Right ventricle myocardium inferior (tissue), 1 donor: ENCODE measurements at places on chromosomes 2 and 18.

GRCh38 chr18:9091066-9091476 lies 11.4 kb upstream of the NDUFV2 start:
- DNase-seq: no peak

- no peak for DNase-seq
These were observed 65.2 kb downstream of the RNF152 start for GRCh38 chr18:61827591-61827990.

DNA sequence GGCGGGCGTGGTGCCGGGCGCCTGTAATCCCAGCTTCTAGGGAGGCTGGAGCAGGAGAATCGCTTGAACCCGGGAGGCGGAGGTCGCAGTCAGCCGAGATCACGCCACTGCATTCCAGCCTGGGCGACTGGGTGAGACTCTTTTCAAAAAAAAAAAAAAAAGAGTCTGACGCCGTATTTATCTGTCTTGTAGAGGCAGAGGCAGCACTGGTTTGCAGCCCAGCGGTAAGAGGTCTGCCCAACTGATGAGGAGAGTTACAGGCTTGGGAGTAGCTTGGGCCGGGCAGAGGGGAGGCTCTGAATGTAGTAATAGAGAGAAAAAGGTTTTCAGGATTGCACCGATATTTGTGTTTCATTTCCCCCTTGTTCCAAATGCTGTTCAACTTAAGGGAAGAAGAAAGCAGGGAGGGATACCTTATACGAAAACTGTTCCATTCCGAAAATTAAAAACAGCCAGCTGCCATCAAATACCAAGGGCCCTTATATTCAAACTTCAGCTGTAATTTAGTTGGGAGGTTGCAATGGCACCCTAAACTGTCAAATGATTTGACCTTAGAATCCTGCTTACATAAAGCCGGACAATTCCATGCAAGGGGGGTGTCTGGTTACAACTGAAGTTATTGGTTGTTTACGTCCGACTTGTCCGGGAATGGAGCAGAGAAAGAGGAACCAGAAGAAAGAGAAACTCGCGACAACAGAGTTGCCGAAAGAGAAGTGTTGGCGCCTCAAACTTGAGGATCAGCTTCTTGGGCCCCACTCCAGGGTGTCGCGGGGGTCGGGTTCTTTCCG lies 9.2 kb upstream of the SP9 start:
- DNase-seq: no peak

DNA sequence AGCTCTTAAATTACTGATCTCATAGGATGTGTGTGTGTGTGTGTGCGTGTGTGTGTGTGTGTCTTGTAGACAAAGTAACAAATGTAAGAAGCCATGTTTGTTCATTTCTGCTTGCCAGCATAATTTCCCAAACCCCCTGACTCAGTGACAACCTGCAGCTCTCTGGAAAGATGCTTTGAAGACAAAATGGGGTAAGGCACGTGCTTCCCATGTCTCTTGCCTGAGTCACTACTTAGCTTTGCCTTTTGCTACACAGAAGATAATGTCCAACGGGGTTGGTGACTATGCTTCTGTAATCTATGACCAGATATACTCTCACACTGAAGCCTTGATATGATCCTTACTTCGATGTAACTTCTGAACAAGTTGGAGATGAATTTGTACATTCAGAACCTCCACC lies 332.0 kb downstream of the SLC4A3 start:
- no peak for DNase-seq

DNA sequence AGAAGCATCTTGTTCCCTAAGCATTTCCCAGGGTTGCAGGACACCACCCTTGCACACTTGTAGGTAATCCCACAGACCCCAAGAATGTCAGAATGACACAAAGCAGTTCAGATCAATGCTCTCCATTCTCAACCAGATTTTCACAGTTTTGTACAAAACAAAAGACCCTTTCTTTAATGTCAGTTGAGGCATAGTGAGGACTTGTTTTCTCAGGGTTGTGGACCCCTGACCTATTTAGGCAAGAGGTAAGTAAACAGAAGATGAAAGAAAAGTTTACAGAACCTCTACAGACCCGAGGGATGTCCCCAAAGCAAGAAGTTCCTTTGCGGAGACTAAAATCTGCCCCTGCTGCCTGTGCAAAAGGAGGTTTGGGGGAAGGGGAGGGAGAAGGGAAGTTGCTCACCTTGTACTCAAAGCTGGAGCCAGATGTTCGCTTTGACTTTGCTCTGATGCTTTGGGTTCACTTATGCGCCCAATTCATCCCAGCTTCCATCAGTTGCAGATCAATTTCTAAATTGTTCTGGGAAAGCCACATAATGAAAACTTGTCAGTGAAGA lies 635.4 kb downstream of the EPHA4 start:
- DNase-seq: no peak

GRCh38 chr2:212998626-212999359 lies 152.6 kb downstream of the IKZF2 start:
- DNase-seq: no peak

DNA sequence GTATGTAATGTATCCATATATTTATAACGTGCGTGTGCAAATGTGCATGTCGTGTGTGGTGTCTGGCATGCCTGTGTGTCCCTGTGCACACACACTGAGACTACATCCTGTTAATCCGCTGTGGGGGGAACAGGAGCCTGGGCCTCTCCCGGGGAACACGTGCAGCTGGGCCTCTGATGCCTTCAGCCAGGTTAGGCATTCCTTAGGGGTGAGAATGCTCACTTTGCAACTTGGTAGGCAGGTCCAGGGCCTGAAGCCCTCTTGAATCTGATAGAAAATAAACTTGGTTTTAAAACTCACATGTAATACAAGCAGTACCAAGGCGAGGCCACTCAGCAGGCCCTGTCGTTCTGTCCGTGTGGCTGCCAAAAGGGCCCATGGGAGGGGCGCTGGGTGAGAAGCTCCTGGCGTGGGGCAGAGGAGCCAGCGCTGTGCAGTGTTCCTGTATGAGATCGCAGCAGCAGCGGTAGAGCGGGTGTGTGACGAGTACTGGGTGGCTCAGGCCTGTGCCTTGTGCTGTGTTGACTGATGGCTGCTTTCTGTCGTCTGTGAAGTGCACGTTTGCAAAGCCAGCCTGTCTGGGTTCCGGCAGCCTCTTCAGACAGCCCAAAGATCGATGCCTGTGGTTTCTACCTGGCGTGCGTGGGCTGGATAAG lies 16.2 kb downstream of the SALL3 start:
- DNase-seq: no peak

DNA sequence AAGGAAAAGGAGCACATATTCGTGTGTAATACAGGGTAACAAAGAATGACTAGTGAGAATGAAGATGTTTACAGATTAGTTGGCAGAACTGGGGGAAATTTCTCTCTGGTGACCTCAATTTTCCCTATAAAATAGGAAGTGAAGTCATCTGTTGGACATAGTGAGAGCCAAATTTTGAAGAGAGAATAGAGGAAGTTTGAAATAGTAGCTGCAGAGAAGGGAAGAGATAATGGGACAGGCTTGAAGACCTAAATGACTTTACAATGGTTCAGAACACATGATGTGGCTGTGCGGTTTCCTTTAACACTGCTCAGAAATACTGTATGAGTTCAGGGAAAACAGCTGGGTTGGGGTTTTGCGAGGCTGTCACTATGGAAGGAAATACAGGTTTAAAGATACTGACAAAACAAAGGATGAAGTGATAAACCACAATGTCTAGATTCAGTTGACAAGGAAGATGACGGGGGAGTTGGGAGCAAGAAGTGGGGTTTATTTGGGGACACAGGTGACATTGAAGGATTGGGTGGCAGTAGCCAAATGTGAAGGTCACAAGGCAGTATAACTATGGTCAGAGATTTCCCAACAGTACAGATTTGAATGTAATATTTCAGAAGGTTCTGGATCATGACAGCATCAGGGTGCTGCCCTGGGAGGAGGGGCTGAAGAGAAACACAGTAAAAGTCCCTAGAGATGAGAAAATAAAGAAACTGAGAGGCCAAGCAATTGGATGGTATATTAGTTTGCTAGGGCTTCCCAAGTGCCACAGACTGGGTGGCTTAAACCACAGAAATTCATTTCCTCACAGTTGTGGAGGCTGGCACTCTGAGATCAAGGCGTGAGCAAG lies 82.6 kb upstream of the TANK start:
- DNase-seq: no peak

DNA sequence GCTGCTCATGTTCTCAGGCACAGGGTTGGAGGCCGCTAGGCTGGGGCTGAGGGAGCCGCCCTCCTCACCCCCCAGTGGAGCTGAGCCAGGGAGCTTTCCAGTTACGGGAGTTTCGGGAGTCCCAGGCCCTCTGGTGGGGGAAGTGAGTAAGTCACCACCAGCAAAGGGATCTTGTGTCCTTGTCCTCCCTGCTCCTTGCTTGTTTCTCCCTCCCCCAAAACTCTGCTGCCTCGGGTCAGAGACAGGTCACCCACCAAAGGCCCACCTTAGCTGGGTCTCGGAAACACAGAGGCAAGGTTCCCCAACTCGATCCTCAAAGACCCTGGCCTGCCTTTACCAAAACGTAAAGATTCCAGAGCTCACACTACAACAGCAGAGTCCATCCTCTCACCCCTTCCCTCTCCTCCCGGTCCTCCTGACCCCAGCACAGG lies 60.5 kb upstream of the POMC start:
- DNase-seq: peak; percentile 73

GRCh38 chr2:190980630-190981209 lies 33.3 kb downstream of the STAT1 start:
- DNase-seq: no peak

DNA sequence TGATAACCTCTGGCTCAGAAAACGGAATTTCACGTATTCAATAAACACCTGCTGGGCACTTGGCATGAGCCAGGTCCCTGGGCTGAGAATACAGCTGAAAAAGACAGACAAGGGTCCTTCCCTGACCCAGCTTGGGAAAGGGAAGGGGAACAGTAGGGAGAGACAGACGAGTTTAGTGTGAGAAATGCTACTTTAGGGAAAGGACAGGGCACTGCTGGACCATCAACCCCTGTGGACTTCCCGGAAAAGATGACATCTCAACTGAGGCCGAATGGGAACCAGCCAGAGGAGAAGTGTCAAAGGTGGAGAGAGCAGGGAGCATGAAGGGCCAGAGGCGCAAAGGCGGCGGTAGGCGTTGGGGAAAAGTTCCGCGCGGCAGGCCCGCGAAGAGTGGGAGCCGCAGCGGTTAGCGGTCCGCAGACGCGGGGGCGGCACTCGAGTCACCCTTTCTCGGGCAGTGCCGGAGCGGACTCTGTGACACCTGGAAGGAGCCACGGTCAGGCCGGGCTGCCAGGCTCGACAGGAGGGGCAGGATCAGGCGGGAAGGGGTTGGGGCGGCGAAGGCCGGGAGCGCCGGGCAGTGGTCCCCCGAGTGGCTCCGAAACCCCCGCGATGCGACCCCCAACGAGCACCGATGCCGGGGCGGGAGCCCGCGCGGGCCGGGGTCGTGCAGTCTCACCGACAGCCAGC lies 519 bp downstream of the TEX261 start:
- no peak for DNase-seq

- DNase-seq: no peak
These were observed 62.6 kb upstream of the PSMD14 start for GRCh38 chr2:161245671-161246070.

GRCh38 chr2:107525406-107525805 lies 301.3 kb upstream of the RGPD4 start:
- DNase-seq: no peak

GRCh38 chr2:71070294-71071093 lies 2.0 kb downstream of the NAGK start:
- no peak for DNase-seq

DNA sequence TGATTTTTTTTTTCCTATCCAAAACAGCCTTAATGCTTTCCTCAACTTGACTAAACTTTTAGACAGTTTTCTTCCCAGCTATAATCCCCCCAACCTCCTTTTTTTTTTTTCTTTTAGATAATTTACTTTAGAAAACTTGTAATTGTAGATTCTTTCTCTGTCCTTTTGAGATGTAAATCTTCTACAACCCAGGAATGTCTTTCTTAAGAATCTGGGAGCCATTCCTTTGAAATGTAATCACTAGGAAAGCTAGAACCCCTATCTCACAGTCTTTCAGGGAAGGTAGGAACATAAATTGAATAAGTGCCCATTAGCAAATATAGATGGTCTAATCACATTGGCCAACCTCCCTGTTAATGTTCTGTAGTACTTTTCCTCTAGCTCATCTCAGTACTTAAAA lies 285.4 kb downstream of the NUP35 start:
- no peak for DNase-seq

- DNase-seq: no peak
These were observed 4.0 kb upstream of the LYG2 start for GRCh38 chr2:99259465-99259864.

DNA sequence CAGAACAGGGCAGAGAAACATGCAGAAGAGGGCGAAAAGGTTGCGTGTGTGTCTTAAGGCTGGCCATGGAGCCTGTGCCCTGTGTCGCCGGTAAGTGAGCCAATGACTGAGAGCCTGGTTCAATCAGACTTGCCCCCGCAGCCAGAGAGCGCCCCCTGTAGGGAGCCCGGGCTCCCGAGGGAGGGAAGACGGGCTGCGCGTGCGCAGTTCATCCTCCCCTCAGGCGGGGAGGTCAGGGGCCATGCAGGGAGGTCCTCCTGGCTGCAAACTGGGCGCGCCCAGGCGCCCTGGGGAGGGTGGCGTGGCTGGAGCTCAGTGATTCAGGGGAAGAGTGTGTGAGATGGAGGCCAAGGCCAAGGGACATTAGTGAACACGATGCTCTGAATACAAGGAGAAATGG lies 276.6 kb downstream of the PHLPP1 start:
- DNase-seq: peak; percentile 30

DNA sequence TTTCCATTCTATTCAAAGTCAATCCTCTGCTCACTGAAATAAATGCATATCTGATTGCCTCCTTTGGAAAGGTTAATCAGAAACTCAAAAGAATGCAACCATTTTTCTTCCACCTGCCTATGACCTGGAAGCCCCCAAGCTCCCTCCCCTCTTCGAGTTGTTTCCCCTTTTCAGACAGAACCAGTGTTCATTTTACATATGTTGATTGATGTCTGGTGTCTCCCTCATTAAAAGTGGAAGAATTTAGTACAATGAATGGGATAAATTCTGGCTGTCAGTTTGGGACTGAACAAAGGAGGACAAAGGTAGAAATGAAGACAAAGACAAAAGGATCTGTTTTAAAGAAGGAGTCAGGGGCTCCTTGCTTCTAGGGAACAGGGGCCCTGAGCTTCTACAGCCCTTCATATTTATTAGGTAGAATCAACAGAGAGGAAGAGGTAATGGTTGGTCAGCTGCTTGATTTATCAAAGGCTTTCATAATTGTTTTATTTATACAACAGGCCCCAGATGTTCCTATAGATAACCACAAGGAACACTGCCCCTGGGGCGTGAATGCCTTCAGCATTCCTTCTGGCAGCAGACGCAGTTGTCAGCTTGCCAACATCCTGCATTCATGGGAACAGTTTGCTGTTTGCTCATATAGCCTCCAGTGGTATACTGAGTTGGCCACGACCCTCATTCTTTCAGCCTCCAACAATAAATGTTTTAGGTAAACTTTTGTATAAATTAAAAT lies 949.8 kb upstream of the LRATD1 start:
- DNase-seq: no peak

- no peak for DNase-seq
These were observed 252.9 kb downstream of the PRKCE start for GRCh38 chr2:45904267-45904945.
